ENCODE measurements at places on chromosomes 1 and 21.

- DNase-seq, result no peak
These were observed 5.0 kb downstream of the STX12 start for GRCh38 chr1:27778056-27778455.

GRCh38 chr1:109619576-109620400 lies at the start of the genes AMPD2 and GNAT2:
AMPD2 (plus strand) TSS chr1:109619837; CDS start chr1:109621176, 1,339 bp downstream.
GNAT2 (minus strand) TSS chr1:109619616; CDS start chr1:109612870, 6,746 bp downstream.
- DNase-seq, result peak; percentile 93

DNA sequence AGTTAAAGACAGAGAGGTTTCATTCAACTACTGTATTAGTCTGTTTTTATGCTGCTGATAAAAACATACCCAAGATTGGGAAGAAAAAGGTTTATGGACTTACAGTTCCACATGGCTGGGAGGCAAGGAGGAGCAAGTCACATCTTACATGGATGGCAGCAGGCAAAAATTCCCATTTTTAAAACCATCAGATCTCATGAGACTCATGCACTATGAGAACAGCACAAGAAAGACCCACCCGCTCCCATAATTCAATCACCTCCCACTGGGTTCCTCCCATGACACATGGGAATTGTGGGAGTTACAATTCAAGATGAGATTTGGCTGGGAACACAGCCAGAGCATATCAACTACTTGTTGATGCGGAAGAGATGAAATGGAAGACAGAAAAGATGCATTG lies 9.2 kb downstream of the GPR161 start:
- DNase-seq, result no peak

DNA sequence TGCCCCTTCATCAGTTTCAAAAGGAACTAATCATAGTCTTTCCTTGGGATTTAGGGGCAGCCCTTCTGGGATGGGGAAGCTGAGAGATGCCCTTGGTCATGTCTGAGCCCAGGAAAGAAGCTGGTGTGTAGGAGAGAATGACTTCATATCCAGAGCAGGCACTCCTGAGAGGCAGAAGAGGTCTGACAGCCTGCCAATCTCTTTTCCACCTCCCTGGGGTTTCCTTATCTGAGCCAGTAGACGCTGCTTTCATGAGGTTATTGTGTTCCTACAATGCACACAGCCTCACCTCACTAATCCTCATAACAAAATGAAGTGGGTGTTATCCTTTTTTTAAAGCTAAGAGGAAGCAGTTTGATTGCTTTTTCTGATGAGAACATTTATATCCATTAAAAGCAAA lies 14.1 kb downstream of the ROR1 start:
- no peak for DNase-seq

DNA sequence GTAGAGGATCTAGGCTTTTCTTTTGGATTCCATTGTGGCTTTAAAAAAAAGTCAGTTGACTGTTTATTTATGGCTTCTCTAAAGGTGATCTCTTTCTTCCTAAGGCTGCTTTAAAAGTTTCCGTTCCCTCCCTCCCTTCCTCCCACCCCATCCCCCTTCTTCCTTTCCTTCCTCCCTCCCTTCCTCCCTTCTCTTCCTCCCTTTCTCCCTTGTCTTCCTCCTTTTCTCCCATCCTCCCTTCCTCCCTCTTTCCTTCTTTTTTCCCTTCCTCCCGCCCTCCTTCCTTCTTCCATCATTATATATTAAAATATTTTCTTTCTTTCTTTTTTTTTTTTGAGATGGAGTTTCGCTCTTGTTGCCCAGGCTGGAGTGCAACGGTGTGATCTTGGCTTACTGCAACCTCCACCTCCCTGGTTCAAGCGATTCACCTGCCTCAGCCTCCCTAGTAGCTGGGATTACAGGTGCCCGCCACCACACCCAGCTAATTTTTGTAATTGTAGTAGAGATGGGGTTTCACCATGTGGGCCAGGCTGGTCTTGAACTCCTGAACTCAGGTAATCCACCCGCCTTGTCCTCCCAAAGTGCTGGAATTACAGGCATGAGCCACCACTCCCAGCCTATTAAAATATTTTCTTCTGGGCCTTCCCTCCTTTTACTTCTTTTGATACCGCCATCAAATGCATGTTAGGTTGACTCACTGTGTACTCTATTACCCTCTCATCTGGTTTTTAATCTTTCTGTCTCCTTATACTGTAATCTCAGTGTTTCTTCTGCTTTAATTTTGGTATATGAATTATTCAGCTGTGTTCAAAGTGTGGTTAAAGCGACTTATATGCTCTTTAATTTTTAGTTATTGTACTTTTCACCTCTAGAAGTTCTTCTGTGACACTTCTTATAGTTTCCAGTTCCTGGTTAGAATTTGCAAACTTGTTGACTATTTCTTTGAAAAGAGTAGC lies 59.2 kb upstream of the ATP5PO start:
- DNase-seq, result no peak

GRCh38 chr1:248576260-248576980 lies 1.9 kb upstream of the OR2T34 start:
- peak; percentile 84 for DNase-seq

GRCh38 chr21:43866659-43867331 lies 1.8 kb downstream of the AGPAT3 start:
- no peak for DNase-seq

- DNase-seq, result no peak
These were observed 161.9 kb downstream of the FOXD2 start for GRCh38 chr1:47599777-47600176.

- DNase-seq, result peak; percentile 52
These were observed 231.5 kb downstream of the KCNT2 start for GRCh38 chr1:196376630-196377328.

DNA sequence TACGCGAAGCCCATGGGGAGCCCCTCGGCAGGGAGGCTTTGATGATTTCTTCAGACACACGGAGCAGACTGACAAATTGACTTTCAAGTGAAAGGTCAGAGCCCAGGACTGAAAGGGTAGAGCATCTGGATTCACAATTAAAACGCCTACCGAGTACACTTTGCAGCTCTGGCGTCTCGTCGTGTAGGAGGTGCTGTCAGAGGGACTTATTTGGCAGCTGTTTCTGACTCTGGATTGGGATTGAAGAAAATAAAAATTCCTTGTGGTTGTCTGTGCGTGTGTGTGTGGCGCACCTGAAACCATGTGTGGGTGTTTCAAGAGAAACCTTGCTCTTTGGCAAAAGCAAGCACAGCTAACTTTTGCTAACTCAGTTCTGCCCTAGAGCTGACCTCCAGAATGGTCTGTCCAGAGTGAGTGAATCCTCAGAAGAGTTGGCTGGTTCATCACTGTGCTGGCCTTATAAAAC lies 348.7 kb downstream of the HLX start:
- no peak for DNase-seq

Measured in inflammatory macrophage treated with lipopolysaccharide for 4 hours (primary cell).